ENCODE measurements at places on chromosomes 16 and 17.

GRCh38 chr17:56597495-56597990 is 4.0 kb downstream of the NOG start:
- DNase-seq, result peak; percentile 78

DNA sequence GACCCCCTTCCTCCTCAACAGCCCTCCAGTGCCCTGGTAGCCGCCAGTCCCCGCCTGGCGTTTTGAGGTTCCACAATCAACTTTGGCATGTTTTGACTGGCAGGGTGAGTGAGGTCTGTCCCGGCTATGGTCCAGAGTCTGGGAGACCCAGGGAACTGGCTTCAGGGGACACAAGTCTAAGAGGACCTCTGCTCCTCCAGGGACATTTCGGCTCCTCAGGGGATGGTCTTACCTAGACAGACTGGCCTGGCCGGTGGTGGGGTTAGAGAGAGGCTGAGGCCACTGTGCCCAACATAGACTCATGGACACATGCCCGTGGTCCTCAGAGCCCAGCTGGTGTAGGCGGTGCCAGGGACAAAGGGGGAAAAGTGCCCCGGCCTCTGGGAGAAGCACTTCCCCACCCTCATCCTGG is 2.2 kb downstream of the TMC8 start:
- DNase-seq, result no peak

DNA sequence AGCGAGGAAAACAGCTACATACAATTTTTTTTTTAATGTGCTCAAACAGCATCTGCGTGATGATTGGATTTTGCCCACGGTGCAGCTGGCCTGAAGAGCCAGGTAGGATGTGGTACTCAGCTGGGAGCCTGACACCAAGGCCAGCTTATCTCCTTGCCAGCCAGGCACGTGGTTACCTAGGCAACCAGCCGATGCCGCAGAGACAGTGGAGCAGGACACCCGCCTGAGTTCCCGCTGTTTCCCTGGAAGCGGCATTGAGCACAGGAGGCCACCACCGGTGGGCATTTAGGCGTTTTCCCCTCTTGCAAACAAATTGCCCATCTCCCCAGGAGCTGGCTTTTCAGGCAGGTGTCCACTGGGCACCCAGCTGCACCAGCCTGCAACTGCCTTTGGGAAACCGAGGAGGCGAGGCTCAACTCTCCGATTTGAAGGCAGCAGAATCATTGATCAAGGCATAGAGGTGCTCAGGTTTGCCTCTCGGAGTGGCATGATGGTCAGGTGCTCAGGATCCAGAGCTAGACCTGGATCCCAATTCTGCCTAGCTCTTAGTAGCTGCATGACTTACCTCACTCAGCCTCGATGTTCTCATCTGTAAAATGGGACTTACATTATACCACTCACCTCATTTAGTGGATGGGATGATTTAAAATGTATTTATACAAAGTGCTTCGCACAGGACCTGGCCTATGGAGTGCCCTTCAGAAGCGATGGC is 137.5 kb upstream of the PLCG2 start:
- DNase-seq, result no peak

DNA sequence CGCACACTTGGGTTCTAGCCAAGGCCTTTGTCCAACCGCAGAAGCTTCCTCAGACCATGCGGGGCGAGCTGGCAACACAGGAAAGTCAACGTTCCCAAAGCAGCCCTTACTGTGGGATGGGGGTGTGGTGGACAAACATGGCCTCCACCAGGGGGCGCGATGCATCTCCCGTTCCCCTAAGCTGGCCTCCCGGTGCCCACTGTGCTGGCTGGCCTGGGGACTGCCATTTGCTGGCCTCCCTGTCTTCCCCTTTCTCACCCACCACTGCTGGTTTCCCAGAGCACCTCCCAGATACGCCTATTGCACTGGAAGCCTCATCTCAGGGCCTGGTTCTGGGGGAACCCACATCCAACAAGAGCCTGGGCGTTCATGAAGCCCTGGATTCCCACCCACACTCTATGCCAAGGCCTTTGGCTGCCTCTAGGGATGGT is 145.3 kb downstream of the IRF8 start:
- peak; percentile 53 for DNase-seq

GRCh38 chr16:78199325-78200022 is 100.0 kb downstream of the WWOX start:
- DNase-seq, result no peak

DNA sequence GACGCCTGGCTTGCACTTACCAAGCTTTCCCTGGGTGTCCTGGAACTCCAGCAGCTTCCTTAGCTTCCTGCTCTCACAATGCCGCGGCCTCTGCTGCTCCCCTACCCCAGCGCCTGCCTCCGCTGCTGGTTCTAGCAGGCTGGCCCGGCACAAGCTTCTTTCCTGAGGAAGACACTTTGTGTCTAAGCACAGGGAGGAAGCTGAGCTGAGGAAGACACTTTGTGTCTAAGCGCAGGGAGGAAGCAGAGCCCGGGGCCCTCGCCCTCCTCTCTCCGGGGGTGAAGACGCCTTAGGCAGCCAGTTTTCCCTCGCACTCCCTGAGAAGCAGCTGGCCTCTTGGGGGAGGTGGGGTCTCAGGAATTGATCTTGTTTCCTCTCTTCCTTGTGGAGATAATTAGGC is 64.9 kb downstream of the PLD6 start:
- DNase-seq, result no peak

- peak; percentile 92 for DNase-seq
Measured at GRCh38 chr16:66266436-66267291, 99.8 kb upstream of the CDH5 start.

DNA sequence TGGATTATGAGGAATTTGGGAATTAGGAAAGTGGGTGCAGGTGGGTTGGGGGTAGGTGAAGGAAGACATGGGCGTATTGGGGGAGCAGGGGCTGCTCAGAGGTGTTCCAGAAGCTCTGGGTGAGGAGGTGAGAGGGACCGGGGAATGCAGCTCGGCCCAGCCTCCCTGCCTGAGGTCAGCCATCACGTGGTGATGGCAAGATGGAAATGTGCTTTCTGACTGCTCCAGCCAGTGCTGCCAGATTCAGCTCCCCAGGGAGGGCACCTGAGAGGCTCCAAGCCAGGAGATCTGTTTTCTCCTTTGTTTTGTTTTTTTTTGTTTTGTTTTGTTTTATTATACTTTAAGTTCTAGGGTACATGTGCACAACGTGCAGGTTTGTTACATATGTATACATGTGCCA is 35.2 kb upstream of the STH start:
- DNase-seq, result no peak

- DNase-seq, result no peak
Measured at GRCh38 chr17:68184141-68184571, 63.7 kb upstream of the AMZ2 start.

- DNase-seq, result no peak
Measured at GRCh38 chr17:46097497-46097896, 95.7 kb downstream of the KANSL1 start.
